ENCODE measurements at places on chromosomes 4 and X.

DNA sequence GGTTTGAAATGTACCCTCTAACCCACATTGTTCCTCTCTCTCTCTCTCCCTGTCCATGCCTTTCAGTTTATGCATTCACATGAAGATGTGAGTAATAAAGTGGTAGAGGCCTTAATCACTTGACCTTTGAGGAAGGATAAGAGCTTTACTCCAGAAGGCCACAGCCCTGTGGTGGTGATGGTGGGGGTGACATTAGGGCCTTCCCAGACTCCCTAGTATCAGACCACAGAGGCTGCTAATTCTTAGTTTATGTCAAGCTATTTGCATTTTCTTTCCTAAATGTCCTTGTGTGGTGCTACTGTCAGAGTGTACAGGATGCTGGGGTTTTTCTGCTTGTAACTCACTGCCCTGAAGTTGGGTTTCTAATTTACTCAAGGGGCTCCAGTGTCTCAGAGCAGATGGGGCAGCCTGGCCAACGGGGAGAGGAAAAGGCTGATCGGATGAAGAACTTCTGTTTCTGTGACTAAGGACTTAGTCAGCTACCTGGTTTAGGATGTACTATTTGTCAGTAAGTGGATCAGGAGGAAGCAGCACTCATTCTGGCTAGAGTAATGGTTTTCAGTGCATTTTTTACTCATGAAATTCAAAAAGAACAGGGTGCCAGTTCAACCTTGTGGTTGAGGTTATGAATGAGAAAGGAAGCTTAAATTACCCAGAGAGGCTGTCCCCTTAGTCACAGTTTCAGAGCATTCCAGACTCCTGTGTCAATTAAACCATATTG lies 509.6 kb upstream of the DIPK2B start:
- DNase-seq = no peak

GRCh38 chr4:173522160-173522950 lies 7.7 kb downstream of the HAND2 start:
- peak; percentile 79 for DNase-seq

- DNase-seq = peak; percentile 45
Measured at GRCh38 chr4:3706565-3707422, 59.4 kb upstream of the ADRA2C start.

GRCh38 chr4:148693913-148694649 lies 251.9 kb upstream of the NR3C2 start:
- DNase-seq = no peak

GRCh38 chr4:20323991-20324390 lies 72.3 kb downstream of the SLIT2 start:
- DNase-seq = no peak

DNA sequence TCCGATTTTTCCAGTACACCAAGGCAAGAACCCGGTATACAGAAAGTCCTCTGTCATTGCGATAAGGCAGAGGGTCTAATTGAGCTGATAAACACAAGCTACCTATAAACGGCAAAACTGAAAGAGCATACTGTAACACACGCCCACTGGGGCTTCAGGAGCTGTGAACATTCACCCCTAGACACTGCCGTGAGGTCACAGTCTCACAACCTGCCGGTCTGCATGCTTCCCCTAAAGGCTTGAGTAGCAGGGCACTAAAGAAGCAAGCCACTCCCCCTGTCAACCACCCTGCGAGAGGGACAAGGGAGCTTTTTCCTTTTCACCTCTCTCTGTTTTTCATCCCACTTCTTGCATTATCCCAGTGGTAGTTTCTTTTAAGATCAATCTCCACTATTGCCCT lies 22.4 kb upstream of the F9 start:
- no peak for DNase-seq

DNA sequence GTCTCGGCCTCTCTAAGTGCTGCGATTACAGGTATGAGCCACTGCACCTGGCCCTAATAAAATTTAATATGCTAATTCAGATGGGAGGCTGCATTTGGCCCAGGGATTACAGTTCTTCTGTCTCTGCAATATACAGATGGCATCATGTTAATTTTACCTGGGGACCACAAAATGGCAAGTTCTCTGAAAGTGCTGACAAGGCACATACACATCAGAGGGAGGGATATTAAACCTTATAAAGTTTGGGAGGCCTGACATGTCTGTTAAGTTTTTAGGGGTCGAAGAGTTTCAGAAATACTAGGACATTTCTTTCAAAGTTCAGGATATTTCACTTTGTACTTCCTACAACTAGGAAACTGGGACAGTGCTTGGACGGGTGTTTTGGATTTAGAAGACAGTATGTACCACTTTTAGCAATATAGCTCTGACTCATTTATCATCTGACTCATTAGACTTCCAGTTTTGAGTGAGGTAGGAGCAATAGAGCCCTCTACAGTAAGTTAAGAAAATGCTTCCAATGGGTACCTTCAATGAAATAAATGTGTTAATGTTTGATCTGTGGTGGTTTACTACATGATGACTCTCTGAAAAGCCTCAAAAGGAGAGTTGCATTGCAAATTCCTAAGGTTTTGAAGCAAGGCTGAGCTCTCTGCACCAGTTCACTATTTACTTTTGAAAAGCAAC lies 981.0 kb upstream of the HS3ST1 start:
- DNase-seq = no peak

GRCh38 chr4:176970853-176971252 lies 178.1 kb upstream of the VEGFC start:
- DNase-seq = no peak

- DNase-seq = no peak
Measured at GRCh38 chrX:100643956-100644860, at the start of gene SRPX2. SRPX2 (plus strand) TSS chrX:100644199; CDS start chrX:100646323, 2,124 bp downstream.

- no peak for DNase-seq
Measured at GRCh38 chrX:100083211-100083610, 326.9 kb downstream of the PCDH19 start.

DNA sequence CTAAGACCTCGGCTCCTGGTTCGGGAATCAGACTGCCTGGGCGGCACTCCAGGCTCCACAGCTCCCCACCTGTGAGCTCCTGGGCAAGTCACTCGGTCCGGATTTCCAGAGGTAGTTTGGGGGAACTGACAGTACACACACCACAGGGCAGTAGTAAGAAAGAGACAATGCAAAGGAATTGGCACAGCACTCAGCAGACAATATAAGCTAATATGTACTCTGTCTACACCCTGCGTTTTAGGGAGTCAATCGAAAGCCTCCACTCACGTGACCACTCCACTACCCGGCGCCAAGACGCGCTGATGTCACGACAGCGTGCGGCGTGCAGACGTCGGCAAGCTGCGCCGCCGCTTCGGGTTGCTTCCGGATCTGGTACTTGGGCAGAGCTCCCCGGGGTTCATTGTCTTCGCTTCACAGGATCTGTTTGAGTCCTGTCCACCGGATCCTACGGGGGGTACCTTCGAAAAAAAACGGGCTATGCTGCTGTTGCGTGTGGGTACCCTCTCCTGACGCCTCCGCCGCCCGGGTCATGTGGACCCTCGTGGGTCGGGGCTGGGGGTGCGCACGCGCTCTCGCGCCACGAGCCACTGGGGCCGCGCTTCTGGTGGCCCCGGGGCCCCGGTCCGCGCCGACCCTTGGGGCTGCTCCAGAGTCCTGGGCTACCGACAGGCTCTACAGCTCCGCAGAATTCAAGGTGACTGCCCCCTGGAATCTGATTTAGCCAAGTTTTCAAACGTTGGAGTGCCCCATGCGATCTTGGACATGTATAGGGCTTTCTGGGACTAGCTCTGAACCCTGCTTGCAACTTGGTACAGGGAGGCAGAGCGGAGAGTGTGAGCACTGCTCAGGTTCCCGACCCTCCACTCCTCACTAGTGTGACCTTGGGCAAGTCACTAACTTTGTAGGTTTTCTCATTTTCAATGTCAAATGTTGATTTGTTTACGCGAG lies at the start of gene GUF1:
Gene GUF1, plus strand, starts transcription at position 327 of the 948 bp plus-strand sequence. Its CDS starts 203 bp downstream, at position 530.
- peak; percentile 97 for DNase-seq

DNA sequence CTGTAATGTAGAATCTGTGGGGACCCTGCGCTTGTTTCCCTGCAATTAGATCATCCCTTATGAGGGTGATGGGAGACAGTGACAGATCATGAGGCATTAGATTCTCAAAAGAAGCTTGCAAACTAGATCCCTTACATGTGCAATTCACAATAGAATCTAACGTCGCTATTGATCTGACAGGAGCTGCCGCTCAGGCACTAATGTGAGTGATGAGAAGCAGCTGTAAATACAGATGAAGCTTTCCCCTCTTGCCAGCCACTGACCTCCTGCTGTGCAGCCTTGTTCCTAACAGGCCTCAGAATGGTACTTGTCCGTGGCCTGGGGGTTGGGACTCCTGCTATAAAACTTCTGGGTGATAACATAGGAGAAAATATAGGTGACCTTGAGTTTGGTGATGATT lies 1076.8 kb downstream of the PDHA2 start:
- DNase-seq = no peak

DNA sequence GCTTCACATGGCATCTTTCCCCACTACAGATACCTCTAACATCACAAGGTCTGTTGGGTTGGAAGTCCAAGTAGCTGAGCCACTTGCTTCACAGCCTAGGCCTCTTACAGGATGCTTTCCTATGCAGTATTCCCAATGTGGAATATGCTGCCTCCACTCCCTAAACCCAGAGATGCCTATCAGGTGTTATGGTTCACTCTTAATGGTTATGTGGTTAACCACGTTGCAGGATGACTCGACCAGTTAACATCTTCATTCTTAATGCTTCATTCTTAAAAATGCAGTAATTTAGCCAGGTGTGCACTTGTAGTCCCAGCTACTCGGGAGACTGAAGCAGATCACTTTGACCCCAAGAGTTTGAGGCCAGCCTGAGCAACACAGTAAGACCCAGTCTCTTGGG lies 24.2 kb downstream of the HAUS3 start:
- DNase-seq = no peak

DNA sequence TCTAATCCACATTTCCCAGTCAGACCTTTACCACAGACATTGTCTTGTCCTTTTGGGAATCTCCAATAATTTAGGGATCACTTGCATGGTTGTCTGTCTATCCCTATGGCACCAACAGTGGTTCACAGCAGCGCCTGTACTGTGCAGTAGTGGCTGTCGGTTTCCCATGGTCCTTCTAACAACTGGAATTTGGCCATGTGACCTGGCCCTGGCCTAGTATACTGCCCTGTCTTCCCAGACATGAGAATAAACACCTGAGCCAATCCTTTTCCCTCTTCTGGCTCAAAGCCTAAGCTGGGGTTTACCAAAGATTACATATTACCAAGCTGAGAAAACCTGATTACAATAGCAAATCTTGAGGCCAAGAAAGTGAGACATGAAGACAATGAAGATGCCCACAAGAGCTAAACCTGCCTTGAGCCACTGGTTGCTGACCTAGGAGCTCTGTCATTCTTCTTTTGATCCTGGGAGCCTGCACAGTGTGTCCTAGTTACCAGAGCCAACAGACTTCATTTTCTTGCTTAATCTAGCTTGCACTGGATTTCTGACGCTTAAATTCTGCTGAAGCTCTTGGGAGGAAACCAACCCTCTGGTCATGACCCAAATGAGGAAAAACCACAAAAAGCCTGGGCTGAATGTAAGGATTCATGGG lies 92.1 kb downstream of the SCD5 start:
- DNase-seq = no peak

- no peak for DNase-seq
Measured at GRCh38 chrX:71056867-71057266, 11.3 kb downstream of the SNX12 start.

- no peak for DNase-seq
Measured at GRCh38 chr4:100372432-100372831, 145.4 kb downstream of the EMCN start.

- no peak for DNase-seq
Measured at GRCh38 chr4:68655764-68656444, 14.5 kb downstream of the UGT2B15 start.

- DNase-seq = no peak
Measured at GRCh38 chr4:65624651-65625050, 45.6 kb downstream of the EPHA5 start.

GRCh38 chrX:103779141-103779789 lies 2.6 kb downstream of the PLP1 start:
- no peak for DNase-seq

Measured in spleen (tissue), 13 donors.